ENCODE measurements at places on chromosomes 3 and 15.
A peak's percentile ranks its signal among the peaks of the same experiment; 100 is the strongest.

GRCh38 chr3:141407825-141408224 is 39.5 kb downstream of the ZBTB38 start:
- DNase-seq = no peak

DNA sequence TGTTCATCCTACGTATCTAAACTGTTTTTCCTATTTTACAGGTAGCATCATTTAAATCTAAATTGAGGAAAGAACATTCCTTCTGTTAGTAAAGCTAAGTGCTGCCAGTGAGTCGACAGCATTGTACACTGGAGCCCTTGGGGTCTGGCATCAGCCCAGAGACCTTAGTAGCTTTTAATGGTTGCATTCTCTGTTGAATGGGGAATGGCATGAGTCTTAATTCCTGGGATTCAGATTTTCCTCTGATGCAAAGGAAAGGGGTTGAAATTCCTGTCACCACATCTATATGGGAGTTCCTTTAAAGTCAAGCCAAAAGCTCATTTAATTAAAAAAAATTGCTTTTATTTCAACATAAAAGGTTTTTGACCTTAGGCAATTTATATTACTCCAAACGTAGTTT is 148.4 kb upstream of the GBE1 start:
- no peak for DNase-seq

GRCh38 chr3:133138017-133138416 is 99.8 kb downstream of the TMEM108 start:
- no peak for DNase-seq

- DNase-seq = no peak
Measured at GRCh38 chr15:39456582-39457330, 124.1 kb upstream of the THBS1 start.

- no peak for DNase-seq
Measured at GRCh38 chr3:13188181-13188779, 115.1 kb upstream of the IQSEC1 start.

DNA sequence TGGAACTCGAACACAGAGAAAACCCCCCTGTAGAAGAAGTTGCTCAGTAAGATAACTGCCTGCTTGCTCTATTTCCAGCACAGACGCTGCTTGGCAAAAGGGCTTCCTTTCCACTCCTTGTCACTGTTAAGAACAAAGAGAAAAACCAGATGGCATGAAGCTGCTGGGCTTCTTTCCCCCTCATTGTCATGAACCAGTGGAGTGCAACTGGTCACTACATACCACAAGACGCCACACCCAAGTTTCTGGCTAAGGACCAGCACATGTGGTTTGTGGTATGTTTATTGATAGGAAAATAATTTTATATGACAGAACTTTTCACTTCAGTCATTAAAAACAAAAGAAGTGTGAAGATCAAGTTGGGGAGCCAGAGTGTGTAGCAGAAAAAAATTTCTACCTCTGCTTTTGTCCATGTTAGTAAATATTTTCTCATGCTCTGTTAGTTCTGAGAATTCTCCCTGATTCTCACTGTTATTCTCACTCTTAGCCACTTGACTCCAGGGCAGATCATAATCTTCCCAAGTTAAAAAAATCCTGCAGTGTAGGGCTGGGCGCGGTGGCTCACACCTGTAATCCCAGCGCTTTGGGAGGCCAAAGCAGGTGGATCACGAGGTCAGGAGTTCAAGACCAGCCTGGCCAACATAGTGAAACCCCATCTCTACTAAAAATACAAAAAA is 37.9 kb downstream of the CLK3 start:
- DNase-seq = no peak

- no peak for DNase-seq
Measured at GRCh38 chr3:54817628-54818027, 110.2 kb downstream of the LRTM1 start.

GRCh38 chr3:125191256-125191655 is 21.3 kb downstream of the SLC12A8 start:
- DNase-seq = no peak

DNA sequence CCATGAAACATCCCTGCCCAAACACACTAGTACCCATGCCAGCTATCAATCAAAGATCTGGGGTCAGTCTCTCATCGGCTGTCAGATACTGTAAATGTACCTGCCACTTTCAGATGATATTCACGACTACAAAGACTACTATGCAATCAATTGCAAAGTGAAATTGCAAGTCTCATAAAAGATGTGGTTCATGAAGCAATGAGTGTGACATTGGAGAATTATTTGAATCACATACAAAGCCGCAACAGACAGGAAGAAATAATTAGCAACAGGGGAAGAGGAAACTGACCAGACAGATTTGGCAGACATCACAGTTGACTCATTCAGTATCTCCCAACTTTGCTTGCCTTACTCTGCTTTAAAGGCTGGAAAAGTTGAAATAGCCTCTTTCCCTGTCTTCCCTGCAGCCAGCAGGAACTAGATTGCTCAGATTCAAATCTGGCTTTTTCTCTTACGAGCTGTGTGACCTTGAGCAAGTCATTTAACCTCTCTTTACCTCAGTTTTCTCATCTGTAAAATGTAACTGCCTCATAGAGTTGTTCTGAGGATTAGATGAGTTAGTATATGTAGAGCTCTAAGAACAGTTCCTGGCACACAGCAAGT is 95.7 kb upstream of the C3orf80 start:
- DNase-seq = peak; percentile 38

- no peak for DNase-seq
Measured at GRCh38 chr3:26081806-26082205, 291.9 kb downstream of the OXSM start.

DNA sequence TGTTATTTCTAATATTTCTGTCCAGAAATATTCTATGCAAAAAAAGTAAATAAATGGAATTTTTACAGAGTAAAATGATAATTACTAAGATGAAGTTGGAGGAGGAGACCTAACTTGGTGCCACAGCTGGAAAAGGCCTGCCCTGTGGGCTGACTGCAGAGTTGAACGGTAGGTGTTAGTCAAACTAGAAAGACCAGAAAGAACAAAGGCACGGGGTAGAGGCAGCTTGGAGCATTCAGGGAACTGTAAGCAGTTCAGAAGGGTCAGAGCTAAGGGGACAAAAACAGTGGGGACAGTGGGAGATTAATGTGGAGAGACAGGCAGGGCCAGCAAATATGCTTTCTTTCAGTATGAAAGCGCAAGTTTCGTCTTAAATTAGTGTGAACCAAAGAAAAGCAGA is 39.3 kb upstream of the PTPRG start:
- no peak for DNase-seq

DNA sequence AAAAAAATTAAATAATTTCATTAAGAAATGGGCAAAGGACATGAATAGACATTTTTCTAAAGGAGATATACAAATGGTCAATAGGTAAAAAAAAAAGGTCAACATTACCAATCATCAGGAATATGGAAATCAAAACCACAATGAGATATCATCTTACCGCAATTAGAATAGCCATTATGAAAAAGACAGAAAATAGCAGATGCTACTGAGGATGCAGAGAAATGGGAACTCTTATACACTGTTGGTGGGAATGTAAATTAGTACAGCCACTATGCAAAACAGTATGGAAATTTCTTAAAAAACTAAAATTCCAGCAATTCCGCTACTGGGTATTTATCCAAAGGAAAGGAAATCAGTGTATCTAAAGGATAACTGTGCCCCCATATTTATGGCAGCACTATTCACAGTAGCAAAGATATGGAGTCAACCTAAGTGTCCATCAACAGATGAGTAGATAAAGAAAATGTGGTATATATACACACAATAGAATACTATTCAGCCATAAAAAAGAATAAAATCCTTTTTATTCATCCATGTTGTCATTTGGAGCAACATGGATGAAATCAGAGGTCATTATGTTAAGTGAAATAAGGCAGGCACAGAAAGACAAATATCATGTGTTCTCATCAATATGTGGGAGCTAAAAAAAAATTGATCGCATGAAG is 132.4 kb downstream of the RPL22L1 start:
- no peak for DNase-seq

DNA sequence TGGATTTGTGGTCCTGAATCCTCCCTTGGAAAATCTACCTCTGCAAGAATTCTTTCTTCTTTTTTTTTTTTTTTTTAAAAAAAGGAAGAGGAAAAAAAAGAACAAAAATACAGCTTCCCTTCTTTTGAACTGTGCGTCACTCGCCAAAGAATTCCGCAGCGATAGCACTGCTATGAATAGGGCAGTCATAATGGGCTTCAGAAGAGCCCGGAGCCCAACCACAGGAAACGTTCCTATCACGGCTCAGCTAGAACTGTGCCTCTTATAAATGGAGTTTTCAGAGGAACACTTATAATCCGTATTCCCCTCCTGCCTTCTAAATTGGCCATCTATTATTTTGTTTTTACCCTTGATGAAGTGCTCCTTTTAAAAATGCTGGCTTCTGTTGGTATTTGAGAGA is 227.7 kb downstream of the ADAMTS17 start:
- DNase-seq = no peak

- DNase-seq = no peak
Measured at GRCh38 chr3:183551930-183552329, 3.6 kb downstream of the KLHL6 start.

GRCh38 chr3:186633481-186633880 is 6.7 kb upstream of the FETUB start:
- DNase-seq = no peak

DNA sequence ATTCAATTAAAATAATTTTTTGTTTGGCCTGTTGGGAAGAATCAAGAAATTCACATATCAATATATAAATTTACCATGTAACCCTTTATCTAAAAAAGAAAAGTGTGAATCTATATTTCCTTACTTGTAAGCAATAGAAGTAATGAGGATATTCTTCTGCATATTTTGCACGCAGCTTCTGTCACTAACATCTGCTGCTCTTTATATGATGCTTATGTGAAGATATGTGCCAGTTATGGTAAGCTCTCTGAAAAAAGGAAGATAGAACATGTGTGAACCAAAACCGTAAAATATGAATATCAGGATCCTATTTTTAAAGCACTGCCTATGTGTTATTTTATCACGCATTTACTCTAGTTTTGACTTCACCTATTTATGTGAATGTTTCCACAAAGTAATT is 96.4 kb upstream of the ATP11B start:
- DNase-seq = no peak

GRCh38 chr3:139311557-139311956 is 32.3 kb upstream of the MRPS22 start:
- no peak for DNase-seq

DNA sequence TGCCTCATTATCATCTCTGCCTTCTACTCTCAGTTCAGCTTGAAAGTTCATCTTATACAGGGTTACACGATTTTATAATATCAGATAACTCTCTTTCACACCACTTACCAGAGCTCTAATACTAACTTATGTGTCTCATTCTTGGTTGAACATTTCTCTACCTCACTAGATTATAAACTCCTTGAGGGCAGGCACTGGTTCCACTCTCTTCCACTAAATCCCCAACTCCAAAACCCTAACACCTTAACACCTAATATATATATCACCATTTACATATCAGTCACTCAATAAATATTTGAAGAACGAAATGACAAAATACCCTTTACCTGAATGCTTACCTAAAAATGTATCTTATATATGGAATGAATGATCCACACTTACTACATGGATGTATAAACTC is 977.2 kb downstream of the FHIT start:
- no peak for DNase-seq

GRCh38 chr3:170714122-170714521 is 128.2 kb upstream of the SLC7A14 start:
- DNase-seq = no peak

DNA sequence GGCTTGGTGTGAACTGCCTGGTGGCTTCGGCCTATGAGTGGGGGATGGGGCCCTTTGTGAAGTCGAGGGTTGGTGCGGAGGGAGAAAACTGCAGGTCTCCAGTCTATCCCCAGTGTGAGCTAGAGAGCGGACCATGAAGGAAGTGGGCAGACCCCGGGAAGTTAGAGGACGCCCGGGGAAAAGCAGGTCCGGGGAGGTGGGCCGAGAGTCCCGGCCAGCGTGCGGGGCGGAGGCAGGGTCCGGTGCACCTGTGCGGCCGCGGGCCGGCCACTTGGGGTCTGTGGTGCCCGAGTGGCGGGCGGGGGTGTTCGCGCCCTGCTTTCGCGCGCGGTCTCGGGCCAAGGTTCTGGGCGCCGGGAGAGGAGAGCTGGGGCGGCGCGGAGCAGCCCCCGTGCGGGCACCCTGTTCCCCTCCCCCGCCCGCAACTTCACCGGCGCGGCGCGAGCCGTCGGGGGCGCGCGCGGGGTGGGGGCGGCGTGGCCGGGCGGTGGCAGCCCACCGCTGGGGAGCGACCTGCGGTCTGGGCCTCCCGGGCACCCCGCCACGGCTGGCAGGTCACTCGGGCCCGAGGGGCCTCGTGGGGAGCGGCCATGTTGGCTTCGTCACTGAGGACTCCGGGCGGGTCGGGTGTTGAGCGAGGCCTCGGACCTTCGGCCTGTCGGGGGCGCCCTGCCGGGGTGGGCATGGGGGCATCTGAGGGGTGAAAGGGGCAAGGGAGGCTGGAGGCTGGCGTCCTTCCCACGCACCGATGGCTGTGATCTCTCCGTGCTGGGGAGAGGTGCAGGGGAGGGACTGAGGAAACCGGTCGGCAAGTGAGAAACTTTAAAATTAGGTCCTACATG is 4.8 kb downstream of the UBE2E1 start:
- peak; percentile 32 for DNase-seq

DNA sequence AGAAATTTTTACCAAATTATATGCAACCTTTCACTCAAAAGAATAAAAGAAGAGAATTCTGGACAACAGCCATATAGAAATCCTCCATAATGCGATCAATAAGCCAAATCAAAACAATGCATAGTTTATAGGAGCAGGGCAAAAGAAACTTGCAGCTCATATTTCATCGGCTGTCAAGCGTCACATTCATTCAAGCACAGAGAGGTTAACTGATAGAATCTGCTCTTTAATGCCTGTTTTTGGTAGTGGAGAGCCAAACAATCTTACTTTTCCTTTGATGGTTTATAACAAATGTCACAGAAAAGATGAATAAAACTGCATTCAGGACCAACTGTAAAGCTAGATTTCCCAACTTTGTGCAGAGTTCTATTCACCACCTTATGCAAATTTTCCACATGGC is 35.4 kb downstream of the PRTG start:
- DNase-seq = no peak

DNA sequence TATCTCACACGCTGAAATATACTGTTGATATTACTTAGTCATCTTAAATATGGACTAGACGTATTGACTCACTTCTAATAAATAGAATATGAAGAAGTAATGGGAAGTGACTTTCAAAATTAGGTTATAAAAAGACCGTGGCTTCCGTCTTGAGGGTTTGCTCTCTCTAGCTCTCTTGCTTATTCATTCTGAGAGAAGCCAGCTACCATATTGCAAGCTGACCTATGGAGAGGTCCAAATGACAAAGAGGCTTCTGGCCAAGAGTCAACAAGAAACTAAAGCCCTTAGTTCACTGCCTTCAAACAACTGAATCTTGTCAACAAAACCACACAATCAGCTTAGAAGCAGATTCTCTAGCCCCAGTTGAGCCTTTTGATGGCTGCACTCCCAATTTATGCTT is 46.1 kb downstream of the SLC9C1 start:
- DNase-seq = no peak

GRCh38 chr3:49666592-49666991 is 7.6 kb upstream of the APEH start:
- no peak for DNase-seq

DNA sequence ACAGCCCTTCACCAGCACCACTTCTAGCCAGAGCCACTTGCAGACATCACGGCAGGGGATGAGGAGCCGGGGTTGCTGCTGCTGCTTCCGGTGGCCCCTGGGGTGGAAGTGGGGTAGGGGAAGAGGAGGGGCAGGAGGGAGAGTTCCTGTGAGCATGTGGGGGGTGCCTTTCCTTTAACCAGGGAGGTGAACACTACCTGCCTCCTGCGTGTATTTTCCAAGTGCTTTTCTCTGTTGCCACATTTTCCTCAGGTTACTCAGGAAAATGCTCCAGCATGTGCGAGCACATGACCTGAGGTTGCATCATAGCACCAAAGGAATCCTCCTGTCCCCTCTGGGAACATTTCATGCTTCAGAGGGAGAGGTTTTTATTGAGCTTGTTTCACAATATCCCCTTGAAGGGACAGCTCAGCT is 12.2 kb upstream of the SACM1L start:
- peak; percentile 86 for DNase-seq
